ENCODE measurements at places on chromosomes 6 and 20.

- no peak for DNase-seq
These were observed 20.0 kb downstream of the ZNF341 start for GRCh38 chr20:33751775-33752174.

DNA sequence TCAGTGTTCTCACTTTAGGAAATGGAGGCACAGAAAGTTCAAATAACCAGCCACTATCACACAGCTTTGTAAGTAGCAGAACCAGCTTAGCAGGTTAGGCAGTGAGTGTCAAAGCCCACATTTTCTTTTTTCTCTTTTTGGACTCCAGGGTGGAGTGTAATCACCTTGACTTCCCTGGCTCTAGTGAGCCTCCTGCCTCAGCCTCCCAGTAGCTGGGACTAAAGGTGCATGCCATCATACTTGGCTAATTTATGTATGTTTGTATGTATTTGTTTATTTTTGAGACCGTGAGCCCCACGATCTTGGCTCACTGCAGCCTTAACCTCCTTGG is 7.8 kb upstream of the NCOA3 start:
- no peak for DNase-seq

- no peak for DNase-seq
These were observed 223.7 kb upstream of the SYNCRIP start for GRCh38 chr6:85866370-85866730.

DNA sequence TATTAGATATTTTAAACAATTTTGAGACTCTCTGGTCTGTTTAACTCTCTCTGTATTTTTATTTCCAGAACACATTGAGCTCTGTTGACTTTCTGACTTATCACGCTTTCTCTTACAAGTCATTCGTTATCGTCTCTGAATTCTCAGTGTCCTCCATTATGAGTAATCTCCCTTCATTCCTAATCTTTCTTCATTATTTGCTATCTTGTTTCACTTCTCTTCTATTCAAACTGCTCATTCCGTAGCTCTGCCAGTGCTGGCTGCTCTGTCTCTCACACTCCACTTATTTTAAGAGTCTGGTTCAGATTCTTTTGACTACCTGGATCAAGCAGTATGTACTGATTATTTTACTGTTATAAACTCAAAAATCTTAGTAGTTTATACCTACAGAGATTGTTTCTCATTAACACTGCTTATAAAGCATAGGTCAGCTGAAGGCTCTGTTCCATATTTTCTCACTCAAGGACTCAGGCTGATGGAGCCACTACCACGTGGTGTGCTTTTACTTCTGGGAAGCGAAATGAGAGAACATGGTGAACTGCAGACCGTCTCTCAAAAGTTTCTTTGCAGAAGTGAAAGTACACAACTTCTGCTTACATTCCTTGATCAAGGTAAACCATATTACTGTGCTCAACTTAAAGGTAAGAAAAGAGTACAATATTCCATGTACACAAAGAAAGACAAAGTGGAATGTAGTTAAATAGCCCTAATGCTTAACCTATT is 485.2 kb downstream of the GRIK2 start:
- no peak for DNase-seq

GRCh38 chr6:53244399-53244931 is 95.8 kb upstream of the GCM1 start:
- DNase-seq: no peak

DNA sequence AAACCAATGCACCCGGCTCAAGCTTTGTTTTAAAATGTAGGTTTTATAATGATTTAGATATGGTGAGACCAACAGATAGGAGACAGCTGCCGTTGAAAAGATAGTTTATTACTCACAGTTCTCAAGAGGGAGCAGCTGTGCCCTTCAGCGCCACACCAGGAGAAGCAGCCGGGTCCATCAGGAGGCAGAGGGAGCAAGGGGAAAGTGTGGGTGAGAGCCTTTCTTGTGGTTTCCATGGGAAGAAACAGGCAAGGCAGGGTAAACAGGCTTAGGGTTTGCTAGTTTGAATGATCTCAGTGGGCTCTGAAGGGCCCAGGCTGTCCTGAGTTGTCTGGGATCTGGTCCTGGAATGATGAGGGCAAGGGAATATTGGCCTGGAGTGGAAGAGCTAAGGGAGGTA is 117.7 kb upstream of the PLCB4 start:
- no peak for DNase-seq

- DNase-seq: no peak
These were observed 201.8 kb downstream of the JARID2 start for GRCh38 chr6:15447546-15448267.

GRCh38 chr6:89630488-89630887 is 8.1 kb downstream of the LYRM2 start:
- no peak for DNase-seq

GRCh38 chr20:37869334-37869861 is 33.5 kb upstream of the VSTM2L start:
- DNase-seq: no peak

DNA sequence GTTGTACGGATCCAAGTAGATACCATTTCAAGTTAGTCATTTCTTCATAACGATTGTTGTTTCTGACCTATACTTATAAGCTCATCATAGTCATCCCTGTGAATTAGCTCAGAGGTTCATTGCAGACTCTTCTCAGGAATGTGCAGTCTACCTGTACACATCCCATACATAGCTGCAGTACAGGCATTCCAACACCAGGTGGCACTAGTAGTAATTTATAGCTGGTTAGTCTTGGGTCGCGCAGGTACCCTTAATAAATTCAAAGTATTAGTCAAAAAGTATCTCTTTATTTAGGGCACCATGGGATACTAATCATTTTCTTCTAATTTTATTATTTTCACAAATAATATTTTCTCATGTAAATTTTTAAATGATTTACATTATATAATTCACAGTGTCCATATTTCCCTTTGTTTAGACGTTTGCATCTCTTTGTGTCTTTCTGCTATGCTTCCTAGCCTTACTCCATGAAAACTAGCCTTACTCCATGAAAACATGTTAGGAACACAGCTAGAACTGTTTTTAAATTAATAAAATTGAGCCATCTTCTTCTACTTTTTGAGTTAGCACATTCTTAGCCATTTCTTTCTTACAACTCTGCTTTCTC is 128.6 kb upstream of the FAM83B start:
- DNase-seq: no peak

- DNase-seq: no peak
These were observed 113.9 kb downstream of the ALDH8A1 start for GRCh38 chr6:134835993-134836392.

GRCh38 chr6:16965689-16966088 is 136.2 kb upstream of the STMND1 start:
- DNase-seq: no peak

DNA sequence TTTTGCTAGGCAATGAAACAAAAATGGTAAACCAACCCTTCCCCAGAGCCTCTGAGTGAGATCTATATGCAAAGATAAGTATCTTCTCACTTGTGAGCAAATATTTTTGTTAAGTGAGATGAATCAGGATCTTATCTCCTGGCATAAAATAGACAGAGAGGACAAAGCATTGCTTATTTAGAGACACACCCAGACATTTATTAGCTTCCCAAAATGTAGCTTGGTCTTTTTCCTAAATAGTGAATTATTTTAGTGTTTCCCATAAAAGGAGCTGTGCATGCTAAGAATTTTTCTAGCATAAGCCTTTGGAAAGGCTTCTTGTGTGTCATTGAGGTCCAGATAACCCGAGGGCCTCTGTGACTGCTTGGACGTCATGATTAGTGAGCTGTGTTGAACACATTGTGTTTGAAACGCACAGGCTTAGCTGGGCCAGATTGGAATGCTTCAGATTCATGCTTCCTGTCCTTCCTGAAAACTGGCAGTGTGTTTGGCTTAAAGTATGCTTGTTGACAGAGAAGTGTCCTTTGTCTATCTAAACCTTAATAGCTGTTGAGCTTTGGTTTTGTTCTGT is 16.5 kb downstream of the MTHFD1L start:
- DNase-seq: no peak

- DNase-seq: no peak
These were observed 24.6 kb downstream of the CYP24A1 start for GRCh38 chr20:54148947-54149764.

GRCh38 chr6:31776485-31776988 is 591 bp downstream of the VWA7 start:
- DNase-seq: no peak

- DNase-seq: no peak
These were observed 43.7 kb upstream of the ADTRP start for GRCh38 chr6:11822346-11822745.

DNA sequence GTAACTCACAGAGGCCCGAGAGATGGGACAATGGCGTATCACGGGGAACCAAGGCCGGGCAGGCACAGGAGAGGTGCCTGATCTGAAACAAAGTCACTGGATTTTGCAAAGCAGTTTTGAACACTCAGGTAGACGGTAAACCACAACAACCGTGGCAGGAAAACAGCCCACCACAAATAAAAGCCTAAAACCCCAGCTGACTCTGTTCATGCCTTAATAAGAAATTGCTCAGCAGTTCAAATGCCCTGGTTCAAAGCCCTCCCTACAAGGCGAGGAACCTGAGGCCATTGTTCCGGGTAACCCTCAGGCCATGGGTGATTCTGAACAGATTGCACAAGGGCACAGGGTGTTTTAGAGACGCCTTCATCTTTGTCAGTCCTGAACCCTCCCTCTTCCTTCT is 114.2 kb downstream of the MAP3K7 start:
- no peak for DNase-seq

- no peak for DNase-seq
These were observed 262.0 kb upstream of the JAG1 start for GRCh38 chr20:10935658-10936402.

DNA sequence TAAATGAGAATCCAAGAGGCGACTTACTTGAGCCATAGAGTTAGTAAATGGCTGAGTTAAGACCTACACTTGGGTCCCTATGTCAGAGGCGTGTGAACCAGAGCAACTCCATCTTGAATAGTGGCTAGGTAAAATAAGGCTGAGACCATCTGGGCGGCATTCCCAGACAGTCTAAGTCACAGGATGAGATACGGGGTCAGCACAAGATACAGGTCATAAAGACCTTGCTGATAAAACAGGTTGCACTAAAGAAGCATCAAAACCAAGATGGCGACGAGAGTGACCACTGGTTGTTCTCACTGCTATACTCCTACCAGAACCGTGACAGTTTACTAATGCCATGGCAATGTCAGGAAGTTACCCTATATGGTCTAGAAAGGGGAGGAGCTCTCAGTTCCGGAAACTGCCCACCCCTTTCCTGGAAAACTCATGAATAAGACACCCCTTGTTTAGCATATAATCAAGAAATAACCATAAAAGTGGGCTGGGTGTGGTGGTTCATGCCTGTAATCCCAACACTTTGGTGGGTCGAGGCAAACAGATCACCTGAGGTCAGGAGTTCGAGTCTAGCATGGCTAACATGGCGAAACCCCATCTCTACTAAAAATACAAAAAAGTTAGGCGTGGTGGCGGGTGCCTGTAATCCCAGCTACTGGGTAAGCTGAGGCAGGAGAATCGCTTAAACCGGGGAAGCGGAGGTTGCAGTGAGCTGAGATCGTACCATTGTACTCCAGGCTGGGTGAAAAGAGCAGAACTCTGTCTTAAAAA is 43.9 kb upstream of the EEF1A1 start:
- no peak for DNase-seq

DNA sequence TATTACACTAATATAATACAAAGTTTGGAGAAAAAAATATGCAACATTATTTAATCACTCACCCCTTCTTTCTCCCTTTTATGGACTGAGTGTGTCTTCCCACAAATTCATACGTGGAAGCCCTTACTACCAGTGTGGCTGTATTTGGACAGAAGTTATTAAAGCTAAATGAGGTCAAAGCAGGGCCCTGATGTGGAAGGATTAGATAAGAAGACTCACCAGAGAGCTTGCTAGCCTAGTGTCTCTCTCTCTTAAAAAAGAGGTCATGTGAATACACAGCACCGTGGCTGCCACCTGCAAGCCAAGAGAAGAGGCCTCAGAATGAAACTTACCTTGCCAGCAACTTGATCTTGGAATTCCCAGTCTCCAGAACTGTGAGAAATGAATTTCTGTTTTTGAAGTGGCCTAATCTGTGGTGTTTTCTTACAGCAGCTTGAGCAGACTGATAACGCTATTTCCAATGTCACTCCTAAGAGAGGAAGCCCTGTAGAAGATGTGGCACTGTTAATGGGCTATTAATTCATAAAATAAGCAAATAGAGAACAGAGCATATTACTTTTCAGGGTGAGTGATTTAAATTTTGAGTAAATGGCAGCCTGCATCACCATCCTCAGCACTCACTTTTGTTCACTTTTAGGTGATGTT is 233.4 kb downstream of the TBC1D7 start:
- no peak for DNase-seq

DNA sequence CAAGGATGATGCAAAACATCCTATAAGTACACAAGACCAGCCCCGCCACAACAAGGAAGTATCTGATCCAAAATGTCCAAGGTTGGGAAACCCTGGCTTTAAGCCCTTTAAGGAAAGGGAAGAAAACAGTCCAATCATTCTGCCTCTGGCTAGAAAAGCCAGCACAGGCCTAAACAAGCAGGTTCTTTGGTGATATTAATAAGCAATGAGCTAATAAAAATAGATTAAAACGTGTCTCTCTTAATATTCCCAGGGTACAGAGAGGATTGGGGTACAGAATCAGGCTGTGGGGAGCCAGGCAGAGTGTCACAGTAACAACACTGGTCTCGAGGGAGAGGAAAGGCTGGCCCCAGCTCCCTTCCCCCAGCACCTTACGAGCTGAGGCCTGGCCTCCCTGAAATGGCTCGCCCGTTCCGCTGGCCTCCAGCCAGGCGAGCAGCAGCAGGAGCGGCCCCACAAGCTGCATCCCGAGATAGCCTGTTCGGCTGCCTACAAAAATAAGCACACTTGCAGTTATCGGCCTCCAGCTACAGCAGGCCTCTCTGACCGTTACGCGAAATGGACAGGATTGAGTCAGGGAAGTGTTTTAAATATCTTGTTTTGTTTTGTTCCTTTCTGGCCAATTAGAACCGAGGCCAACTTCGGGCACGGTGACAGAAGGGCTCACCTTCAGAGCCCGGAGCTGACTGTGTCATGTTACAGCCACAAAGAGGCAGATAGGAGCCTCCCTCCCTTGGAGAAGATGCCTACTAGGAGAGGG is 4.0 kb upstream of the ZMYND8 start:
- no peak for DNase-seq

GRCh38 chr20:7358670-7359069 is 581.6 kb downstream of the HAO1 start:
- DNase-seq: no peak

DNA sequence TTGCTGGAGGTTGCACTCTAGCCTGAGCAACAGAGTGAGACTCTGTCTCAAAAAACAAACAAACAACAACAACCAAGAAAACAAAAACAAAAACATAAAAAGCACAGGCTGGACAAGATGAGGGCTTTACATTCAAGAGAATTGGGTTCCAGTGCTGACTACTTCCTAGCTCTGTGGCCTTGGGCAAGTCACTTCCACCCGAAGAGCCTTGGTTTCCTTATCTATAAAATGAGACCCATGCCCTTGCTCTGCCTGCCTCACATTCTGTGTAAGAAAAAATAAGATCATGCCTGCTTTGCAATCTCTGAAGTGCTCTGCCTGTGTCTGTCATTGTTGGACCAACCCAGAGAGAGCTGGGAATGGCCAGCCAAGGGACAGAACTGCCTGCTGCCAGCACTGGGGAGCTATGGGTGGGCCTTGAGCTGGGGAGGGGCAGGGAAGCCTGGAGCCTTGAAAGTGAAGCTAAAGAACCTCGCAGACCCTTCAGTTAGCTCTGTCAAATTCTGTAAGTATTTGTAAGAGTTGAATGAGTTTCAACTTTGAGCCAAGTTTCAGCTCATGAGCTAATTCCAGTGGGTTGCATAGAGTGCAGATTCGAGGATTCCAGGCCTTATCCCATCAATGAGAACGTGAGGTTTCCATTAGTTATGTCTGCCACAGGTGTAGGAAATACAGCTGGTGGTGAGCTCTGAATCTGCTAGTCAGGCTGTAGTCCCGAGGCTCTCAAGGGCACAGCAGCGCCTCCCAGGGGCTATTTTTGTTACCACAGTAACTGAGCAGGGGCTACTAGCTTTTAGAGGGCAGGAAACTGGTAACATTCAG is 93.2 kb downstream of the DLGAP4 start:
- DNase-seq: no peak

Measured in activated naive CD8-positive, alpha-beta T cell treated with anti-CD3 and anti-CD28 coated beads, Interleukin-2, amount 50 U/mL, for 16 hours (primary cell).